ENCODE measurements at places on chromosomes 4 and X.

- DNase-seq: no peak
Observed at GRCh38 chrX:123665197-123665596, 67.7 kb downstream of the THOC2 start.

GRCh38 chr4:139764182-139764581, 98.6 kb downstream of the MGST2 start:
- DNase-seq: no peak

DNA sequence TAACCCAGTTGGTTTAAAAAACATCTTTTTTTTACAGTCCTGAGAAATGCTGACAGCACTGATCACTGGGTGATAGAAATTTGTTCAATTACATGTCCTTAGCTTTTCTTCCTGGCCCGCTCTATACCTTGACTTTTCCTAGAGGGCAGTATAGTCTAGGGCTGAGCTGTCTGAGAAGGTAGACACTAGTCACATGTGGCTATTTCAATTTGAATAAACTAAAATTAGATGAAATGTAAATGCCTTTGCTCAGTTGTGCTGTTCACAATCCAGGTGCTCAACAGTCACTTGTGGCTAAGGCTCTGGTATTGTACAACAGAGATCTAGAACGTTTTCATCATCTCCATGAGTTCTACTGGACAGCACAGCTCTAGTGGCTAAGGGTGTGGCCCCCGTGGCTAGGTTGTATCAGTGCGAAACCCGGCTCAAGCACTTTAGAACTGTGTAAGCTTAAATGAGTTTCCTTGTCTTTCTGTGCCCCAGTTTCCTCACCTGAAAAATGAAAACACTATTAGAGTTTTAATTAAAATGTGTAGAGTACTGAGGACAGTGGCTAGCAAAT, 111.6 kb upstream of the WDR17 start:
- no peak for DNase-seq

DNA sequence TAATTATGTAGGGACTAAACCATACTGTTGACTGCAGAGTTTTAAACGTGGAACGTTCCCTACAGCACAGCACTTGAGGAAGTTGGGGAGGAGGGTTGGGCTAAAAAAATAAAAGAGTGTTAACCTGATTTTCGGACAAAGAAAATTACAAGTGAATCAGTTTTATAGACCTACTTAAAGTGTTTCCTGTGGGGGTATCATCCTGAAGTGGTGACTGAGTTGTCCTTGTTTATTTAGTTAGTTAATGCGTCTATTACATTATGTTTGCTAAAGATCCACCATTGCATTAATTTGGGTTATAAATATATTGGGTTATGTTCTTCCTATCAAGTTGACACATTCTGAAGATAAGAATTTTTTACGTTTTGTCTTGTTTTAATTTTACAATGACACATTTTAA, 14.7 kb downstream of the UNC5C start:
- no peak for DNase-seq

- DNase-seq: no peak
Observed at GRCh38 chr4:172547724-172548123, 620.9 kb upstream of the GALNT7 start.

- DNase-seq: no peak
Observed at GRCh38 chrX:19863212-19863856, 24.1 kb downstream of the SH3KBP1 start.

- DNase-seq: no peak
Observed at GRCh38 chr4:183823434-183823833, 81.7 kb upstream of the STOX2 start.

- no peak for DNase-seq
Observed at GRCh38 chrX:124086411-124086810, 124.9 kb downstream of the STAG2 start.

DNA sequence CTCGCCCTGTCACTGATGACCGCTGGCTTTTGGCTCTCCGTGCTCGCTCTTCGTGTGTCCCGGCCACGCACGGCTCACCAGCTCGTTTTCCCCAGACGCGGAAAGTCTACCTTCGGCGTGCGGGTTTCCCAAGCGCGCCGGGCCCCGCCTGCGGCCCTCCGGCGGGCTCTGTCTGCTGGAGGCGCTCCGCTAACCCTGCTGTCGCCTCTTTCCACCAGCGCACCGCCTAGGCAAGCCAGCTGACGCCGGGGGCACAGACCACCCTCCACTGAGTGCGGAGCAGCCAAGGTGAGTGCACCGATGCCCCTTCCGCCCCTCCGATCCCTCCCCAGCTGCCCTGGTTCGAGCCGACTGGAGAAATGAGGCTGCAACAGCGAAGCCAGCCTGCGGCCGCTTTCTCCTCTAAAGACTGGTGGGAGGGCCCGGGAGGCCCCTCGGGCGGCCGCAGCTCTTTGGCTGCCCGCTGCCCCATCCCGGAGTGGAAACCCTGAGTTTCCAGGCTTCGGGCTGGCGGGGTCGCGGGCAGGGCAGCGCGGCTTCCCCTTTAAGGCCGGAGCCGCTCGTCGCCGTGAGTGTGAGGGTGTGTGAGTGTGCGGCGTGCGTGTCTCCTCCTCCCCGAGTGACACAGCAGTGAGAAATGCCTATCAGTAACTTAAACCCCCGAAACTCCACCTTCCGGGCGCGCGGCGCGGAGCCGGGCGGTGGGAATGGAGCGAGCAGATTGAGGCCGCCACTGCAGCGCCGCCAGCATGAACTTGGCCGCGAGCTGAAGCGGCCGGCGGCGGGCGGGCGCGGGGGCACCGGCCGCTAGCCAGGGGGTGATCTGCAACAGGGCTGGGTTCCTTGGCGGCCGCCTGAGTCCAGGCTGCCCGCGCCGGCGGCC, at the start of gene MAMLD1:
Gene MAMLD1, plus strand, starts transcription at position 719 of the 883 bp plus-strand sequence. CDS start 82,200 bp downstream, outside the sequence.
- peak; percentile 38 for DNase-seq

GRCh38 chrX:106950381-106950780, 30.2 kb downstream of the CLDN2 start:
- no peak for DNase-seq

DNA sequence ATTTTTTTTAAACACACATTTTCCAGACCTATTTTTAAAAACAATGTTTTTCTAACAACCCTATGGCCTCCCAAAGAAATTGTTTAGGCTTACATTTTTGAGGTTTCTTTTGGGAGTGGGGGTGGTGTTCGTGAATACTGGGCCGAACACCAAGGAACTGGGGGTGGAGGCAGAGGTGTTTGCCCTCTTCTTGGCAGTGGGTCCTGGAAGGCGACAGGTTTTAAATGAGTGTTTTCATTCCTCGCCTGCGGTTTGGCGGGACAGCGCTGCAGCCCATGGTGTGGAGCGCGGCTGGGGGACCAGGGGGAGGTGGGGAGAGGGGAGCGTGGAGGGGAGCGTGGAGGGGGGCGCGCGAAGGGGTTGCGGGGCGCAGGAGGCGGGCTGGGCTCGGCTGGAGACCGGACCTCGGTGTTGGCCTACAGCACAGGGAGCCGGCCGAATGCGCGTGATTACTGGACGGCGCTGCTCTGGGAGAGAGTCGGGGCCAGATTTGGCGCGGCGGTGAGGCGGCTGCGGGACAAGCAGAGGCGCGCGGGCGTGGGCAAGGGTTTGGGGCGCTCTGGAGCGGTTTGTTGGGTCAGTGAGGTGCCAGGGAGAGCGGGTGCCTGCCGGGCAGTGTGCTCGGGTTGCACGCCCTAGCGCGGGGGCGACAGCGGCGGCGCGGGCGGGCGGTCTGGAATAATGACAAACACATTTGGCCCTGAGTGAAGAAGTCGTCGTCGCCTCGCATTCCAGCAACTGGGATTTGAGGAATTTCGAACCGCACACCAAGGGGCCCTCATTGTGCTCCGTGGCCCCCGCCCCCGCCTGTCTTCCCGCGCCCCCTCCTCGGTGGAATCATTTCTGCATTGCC, 764 bp downstream of the PDGFRA start:
- DNase-seq: no peak

DNA sequence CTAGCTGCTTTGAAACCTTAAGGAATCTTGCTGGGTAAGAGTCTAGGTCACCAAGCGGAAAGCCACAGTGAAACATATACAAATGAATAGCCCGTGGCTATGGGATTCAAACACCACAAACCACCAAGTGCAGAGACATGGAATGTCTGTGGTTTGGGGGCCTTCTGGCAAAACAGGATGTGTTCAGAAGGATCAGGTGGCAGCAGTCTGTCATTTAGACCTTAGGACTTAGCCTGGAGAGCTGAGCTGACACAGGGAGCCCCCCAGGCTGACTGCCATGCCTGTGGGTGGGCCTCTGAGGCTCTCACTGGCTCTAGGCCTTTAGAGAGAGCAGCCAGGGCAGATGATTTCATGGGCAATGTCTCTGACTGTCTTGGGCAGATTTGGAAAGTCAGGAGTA, 225.6 kb downstream of the FBXW7 start:
- DNase-seq: no peak

DNA sequence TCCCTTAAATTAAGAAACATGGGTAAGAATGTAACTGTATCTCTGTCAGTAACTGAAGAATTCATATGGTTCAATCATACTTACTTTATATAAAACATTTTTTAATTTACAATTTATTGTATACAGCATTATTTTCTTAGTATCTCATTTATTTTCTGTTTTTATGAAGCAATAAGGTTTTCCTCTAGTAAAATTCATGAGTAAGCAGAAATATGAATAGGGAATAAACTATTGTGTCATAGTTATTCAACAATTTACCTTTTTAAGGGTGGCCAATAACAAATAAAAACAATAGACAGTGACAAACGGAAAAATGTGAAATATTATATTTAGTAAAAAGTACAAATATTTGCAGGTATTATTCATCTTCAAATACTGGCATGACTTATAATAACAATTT, 624.4 kb downstream of the TECRL start:
- no peak for DNase-seq

DNA sequence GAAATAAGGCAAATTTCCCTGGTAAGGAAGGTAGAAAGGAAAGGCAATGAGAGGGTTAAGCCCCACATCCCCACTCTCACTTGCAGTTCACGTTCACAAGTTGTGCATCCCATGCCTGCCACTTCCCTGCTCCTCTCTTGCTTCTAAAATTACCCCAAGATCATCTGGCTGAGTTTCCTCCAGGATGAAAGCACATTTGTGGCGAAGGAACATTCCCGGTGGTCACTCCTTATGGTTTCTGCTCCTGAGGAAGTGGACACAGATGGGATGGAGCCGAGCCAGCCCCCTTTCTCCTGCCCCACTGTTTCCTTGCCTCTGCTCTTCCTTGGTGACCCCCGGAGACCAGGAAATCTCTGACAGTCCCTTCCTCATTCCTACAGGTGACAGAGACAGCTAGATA, 37.5 kb downstream of the SPINK2 start:
- no peak for DNase-seq

- DNase-seq: no peak
Observed at GRCh38 chr4:111405989-111406388, 739.3 kb upstream of the FAM241A start.

- no peak for DNase-seq
Observed at GRCh38 chr4:113969709-113970334, 9.6 kb downstream of the ARSJ start.

- no peak for DNase-seq
Observed at GRCh38 chr4:24794480-24794879, 893 bp upstream of the SOD3 start.

- DNase-seq: no peak
Observed at GRCh38 chr4:54662123-54662522, 4.4 kb downstream of the KIT start.

GRCh38 chr4:101419336-101420135, 72.2 kb upstream of the PPP3CA start:
- DNase-seq: no peak

GRCh38 chr4:43234626-43235415, 342.3 kb downstream of the GRXCR1 start:
- DNase-seq: no peak

DNA sequence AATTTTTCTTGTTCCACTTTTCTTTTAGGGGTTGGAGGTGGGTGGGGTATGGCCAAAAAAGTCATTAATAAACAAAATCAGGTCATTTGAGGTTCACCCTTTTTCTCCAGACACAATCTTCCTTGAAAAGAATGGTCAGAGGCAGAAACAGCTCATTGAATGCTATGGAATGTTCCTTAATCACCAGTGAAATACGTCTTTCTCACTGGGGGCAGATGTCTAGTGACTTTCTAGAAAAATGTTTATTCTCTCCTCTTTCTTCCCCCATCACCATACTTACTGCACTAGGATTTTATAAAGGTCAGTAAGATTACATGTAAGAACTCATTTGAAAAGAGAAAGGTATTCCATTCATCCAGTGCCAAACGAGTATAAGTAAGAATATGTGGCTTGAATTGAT, 44.5 kb downstream of the MGST2 start:
- DNase-seq: no peak

GRCh38 chrX:46559062-46559461, 13.8 kb upstream of the ZNF674 start:
- no peak for DNase-seq

- DNase-seq: no peak
Observed at GRCh38 chrX:115571712-115572111, 10.7 kb downstream of the PLS3 start.

- no peak for DNase-seq
Observed at GRCh38 chr4:67198727-67199126, 346.6 kb downstream of the CENPC start.

GRCh38 chr4:184657144-184657543, 7.6 kb downstream of the PRIMPOL start:
- no peak for DNase-seq

- DNase-seq: no peak
Observed at GRCh38 chr4:80049402-80049801, 23.6 kb downstream of the ANTXR2 start.

DNA sequence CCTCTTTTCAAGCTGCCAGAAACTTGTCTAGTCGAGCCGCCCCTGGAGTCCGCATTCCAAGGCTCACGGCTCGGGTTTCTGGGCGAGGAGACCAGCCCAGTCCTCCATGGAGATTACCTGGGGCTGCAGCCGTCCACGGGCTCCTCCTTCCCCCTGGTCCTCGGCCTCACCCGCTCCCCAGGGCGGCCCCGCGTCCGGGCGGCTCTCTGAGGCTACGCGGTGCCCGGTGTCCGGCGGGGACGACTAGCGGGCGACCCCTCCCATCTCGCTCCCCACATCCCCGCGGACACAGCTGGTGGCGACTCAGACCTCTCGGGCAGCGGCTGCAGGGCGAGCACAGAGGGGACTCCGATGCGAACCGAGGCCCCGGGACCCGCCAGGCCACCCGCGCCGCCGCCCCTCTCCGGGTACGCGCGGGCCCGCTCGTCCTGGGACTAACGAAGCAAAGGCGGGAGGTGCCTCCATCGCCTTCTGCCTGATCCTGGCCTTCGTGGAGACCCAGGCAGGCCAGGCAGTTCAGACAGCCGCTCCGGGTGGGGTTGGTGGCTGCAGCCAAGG, 159.4 kb downstream of the TRAM1L1 start:
- DNase-seq: no peak

DNA sequence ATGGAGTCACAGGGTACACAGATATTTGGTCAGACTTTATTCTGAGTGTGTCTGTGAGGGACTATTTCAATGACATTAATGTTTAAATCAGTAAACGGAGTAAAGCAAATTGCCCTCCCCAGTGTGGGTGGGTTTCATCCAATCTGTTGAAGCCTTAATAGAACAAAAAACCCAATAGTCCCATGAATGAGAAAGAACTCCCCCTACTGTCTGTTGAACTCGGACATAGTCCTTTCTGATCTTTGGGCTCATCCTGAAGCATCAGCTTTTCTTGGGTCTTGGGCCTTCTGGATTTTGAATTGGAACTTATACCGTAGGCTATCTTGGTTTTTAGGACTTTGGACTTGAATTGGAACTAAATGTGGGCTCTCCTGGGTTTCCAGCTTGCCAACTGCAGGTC, 193.6 kb downstream of the COX7B2 start:
- no peak for DNase-seq
